ENCODE measurements at places on chromosomes 16 and 17.

GRCh38 chr16:75304521-75305363 lies 53.3 kb upstream of the BCAR1 start:
- DNase-seq = peak; percentile 67

DNA sequence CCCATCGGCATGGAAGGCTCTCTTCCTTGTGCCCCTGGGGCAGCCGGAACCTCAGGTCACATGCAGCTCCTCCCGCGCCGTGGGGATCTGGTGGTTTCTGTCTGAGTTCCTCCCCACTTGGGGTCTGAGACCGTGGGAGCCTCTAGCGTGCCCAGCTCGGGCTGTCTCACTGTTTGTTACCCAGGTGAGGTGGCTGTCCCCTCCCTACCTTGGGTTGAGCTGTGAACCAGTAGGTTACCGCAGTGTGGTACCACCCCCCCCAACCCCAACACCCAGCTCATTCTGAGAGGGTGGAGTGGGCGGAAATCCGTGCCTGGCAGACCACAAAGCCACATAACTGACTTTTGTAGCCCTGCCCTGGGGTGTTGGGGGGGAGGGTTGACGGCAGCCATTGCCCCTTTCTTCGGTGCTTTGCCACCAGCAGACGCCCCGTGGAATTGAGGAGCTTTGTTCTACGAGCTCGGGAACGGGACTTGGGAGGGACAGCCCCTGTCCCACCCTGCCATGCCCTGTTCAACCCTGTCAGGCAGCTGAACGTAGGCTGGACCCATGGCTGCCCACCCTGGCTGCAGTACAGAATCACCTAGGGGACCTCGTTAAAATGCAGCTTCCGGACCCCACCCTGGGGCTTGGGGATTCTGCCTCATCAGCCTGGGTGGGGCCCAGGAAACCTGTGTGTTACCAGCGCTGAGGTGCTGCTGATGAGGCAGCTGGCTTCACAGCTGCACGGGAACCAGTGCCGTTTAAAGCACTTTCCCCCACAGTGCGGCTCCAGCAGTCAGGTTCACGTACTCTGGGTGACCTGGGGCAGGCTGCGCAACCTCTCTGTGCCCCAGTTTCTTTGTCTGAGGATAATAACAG lies 18.5 kb downstream of the RAP1GAP2 start:
- DNase-seq = no peak

DNA sequence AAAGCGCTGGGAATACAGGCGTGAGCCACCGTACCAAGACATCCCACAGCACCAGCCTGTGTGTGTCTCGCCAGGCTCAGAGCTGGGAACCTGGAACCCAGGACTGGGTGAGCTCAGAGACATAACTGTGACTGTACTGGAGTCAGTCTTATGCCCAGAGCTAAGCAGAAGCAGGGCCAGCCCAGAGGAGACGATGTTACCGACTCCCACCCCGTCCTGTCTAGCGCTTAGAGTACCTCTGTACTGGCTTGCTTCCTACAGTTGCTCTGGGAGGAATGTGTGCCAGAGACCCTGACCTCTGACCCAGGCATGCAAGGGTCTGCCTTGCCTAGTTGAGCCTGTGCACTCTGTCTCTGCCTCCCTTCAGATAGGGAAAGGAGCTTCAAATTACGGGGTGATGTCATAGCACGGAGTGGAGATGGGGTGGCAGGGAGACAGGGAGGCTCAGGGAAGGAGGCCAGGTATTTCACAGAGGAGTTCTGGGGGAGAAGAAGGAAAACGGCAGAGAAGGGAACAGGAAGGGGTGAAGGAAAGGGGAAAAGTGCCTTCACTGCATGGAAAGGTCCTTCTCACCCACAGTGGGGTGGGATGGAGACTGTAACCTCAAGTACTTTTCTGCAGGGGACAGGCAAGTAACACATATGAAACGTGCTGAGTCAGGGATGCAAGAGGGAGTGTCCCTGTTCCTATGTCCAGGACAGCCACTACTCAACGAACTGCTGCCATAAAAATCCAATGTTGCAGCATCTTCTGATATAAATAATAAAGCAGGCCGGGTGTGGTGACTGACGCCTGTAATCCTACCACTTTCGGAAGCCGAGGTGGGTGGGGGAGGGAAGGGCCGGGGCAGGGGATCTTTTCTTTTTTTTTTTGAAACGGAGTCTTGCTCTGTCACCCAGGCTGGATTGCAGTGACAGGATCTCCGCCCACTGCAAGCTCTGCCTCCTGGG lies 5.8 kb upstream of the ARMC5 start:
- DNase-seq = no peak

- peak; percentile 81 for DNase-seq
Measured at GRCh38 chr16:73043828-73044467, 4.0 kb downstream of the ZFHX3 start.

- no peak for DNase-seq
Measured at GRCh38 chr17:51508048-51508447, 247.7 kb downstream of the UTP18 start.

- no peak for DNase-seq
Measured at GRCh38 chr16:82728901-82729300, 102.1 kb downstream of the CDH13 start.

DNA sequence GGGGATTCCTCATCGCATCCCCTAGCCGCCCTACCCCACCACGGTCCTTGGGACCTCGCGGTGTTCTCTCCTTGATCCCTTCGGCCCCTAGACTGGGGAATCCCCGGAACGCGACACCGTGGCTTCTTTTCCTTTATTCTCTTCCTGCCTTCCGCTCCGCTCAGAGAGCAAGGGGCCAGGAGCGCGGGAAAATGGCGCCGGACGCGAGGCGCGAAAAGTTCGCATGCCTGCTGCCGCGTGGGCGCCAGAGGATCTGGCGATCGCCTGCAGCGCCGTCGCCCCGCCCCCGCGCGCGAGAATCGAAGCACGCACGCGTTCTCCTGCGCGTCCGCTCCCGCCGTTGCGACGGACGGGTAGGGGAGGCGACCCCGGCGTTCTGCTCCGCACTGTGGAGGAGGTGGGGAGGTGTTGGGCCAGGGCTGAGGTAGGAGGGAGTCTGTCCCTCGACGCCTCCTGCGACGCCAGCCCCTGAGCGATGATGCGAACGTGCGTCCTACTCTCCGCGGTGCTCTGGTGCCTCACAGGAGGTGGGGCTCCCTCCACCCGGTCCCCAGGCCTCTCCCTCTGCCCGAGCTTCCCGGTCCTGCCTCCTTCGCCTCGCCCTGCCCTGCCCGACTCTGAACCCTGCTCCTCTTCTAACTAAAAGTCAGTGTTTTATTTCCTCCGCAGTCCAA lies at the start of gene ZPBP2:
TSS of gene ZPBP2 (plus strand) at position 323 of the 674 bp plus-strand sequence. CDS start at position 476, 153 bp downstream.
- no peak for DNase-seq

GRCh38 chr16:72664056-72664508 lies 383.8 kb downstream of the ZFHX3 start:
- no peak for DNase-seq

GRCh38 chr16:521381-522210 lies 5.9 kb upstream of the CAPN15 start:
- DNase-seq = no peak

- DNase-seq = no peak
Measured at GRCh38 chr17:63358956-63359355, 87.2 kb downstream of the CYB561 start.

DNA sequence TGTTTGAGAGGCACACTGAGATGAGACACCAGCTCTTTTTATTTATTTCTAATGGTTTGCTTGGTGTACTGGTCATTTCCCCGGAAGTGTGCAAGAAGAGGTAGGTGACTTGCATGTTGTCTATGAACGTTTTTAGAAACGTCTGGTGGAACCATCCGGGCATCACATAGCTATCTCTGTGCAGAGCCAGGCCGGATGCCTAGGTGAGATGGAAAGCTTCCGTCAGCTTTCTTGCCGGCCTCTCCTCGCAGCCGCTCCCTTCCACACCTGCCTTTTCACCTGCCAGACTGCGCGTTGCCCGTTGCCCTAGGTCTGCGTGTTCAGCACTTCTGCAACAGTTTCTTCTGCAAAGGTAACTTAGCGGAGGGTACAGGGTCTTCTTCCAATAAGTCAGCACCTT lies 416.0 kb downstream of the WWOX start:
- DNase-seq = no peak

GRCh38 chr16:84754353-84754856 lies 54.6 kb downstream of the USP10 start:
- DNase-seq = peak; percentile 70

DNA sequence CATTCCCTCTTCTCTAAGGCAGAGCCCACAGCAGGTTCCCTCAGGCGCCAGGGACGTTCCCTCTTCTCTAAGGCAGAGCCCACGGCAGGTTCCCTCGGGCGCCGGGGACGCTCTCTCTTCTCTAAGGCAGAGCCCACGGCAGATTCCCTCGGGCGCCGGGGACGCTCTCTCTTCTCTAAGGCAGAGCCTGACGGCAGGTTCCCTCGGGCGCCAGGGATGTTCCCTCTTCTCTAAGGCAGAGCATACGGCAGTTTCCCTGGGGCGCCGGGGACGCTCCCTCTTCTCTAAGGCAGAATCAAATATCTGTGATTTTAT lies 24.3 kb downstream of the ACSF3 start:
- DNase-seq = no peak

DNA sequence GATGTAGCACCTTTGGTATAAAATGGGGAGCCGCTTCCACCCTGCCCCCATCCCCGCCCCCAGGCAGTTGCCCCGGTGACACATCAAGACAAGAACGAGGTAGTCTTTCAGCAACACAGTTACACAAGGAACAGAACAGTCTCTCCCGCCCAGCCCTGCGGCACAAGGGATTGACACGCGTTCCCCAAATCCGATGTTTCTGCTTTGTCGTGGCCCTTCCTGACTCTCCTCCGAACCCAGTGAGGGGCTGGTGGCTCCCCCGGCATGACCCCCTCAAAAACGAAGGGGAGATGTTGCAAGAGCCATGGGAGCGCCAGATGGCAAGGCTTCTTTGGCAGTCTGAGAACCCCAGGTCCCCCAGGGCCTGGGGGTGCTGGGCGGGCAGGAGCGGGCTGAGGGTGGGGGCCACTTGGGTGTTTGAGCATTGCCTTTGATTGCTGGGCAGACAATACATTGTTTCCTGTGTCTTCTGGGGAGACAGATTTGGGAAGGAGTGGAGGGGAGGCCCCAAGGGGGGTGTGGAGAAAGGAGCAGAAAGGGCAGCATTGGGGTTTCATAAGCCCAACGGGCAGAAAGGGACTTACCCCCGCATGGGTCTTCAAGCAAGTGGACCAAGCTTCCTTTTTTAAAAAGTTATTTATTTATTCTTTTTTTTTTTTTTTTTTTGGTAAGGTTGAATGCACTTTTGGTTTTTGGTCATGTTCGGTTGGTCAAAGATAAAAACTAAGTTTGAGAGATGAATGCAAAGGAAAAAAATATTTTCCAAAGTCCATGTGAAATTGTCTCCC lies 16.6 kb downstream of the COL1A1 start:
- DNase-seq = no peak

- no peak for DNase-seq
Measured at GRCh38 chr16:11716336-11716735, 26.3 kb downstream of the TXNDC11 start.

DNA sequence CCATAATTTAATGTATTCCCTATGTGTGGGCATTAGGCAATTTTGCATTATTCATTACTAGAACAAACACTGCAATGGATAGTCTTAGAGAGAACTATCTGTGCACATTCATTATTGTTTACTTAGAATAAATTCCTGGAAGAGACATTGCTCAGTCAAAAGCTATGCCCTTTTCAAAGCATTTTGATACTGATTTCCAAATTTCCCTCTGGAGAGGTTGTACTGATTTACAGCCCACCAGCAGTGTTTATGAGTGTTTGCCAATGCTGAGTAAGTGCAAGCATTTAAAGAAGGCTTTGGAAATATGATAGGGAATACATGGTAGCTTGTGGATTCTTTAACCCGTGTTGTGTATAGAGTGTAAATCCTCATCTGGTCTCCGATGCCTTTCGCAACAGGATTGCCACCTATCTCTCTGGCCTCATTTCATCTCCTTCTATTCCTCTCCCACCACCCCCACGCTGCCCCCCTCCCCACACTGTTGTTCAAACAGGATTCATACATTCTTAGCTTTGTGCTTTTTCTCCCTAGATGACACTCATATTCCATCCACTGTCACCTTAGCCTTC lies 33.4 kb upstream of the MMD start:
- no peak for DNase-seq

DNA sequence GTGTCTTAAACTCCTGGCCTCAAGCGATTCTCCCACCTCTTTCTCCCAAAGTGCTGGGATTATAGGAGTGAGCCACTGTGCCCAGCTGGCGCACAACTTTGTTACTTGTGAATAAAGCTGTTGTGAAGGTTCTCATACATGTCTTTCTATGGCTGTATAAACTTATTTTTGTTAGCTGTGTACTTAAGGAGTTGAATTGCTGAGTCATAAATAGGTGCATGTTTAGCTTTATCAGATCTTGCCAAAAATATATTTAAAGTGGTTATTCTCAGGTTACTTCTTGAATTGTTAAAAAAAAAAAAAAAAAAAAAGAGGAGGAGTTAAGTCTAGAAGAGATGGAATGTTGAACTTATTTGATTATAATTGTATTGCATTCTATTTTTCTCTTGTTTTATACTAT lies 47.6 kb upstream of the IRX3 start:
- DNase-seq = no peak

DNA sequence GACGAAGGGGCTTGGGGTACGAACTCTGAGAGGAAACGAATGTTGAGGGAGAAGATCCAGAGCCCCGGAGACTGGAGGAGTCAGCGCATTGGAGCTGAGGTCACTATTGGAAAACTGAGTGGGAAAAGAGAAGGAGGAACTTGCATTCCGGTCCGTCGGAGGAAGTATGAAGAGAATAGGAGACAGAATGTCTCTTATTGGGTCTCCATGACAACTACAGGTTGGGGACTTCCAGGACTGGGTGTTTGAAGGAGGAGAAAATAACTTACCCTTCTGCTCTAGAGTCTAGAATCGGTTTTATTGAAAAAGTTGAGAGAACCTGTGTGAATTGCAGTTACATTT lies 537 bp downstream of the GOSR1 start:
- DNase-seq = peak; percentile 43

- DNase-seq = no peak
Measured at GRCh38 chr16:89320782-89321501, 103.4 kb downstream of the ZNF778 start.

DNA sequence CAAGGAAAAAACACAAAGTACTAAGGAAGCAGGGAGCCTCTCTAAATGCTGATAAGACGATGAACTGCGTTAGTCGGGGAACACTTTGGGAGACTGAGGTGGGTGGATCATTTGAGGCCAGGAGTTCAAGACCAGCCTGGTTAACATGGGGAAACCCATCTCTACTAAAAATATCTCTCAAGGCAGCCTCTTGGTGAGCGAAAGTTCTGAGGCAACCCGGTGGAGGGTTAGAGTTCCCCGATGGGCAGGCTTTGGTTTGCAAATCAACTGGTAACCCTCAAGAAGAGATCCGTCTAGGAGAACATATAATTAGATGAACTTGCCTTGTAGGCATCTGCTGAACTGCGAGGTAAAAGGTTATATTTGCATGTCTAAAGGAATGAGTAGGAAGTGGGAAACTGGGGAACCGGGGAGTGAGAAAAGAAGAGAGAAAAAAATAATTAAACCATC lies 44.6 kb downstream of the WSB1 start:
- DNase-seq = no peak

- peak; percentile 20 for DNase-seq
Measured at GRCh38 chr17:49061524-49061943, 64.3 kb downstream of the IGF2BP1 start.

GRCh38 chr17:39175695-39176093 lies 9.7 kb upstream of the ARL5C start:
- no peak for DNase-seq

- no peak for DNase-seq
Measured at GRCh38 chr16:20928774-20929411, 28.3 kb downstream of the LYRM1 start.

GRCh38 chr17:49878931-49879904 lies 31.3 kb upstream of the TAC4 start:
- no peak for DNase-seq
